ENCODE measurements at places on chromosomes 7 and 10.

GRCh38 chr10:5116621-5117020, 22.4 kb downstream of the AKR1C3 start:
- no peak for DNase-seq

DNA sequence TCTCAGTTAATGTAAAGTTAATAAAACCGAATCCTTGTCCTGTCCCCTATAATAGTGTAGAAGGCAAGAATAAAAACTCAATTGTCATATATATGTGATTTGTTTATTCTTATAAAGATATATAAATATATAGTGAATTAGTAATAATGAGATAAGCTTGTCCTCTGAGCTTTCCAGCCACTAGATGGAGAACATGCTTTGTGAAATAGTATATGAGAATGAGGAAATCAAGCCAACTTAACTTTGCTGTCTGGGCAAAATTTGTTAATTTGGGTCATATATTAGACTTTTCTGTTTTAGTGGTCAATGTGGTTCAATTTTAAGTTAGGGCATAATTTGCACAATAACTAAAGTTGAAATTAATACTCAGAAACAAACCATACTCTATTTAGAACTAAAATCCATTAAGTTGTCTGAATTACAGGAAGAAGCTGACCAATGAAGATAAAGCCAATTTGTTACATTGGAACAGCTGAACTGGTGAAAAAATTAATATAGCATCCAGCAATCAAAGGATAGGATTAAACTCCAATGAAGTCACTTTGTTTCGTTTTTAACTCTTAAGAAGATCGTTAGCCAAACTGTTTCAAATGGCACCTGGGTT, 595.0 kb downstream of the ARL4A start:
- peak; percentile 22 for DNase-seq

GRCh38 chr7:98334081-98334480, 52.6 kb downstream of the BRI3 start:
- no peak for DNase-seq

DNA sequence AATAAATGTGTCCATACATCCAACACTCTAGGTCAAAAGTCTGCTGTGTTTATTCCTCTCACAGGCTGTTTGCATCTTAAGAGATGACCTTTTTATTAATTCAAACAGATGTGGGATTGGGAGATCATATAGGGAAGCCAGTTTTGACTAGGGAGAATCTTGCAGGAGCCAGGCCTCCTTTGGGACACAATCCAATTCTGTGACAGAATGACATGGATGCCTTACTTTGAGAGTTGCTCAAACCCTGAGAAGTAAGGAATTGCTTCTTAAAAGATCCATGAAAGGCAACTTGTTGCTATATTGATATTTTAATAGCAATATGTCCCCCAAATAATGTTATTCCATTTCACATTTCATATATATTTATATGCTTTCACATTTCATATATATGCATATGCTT, 53.5 kb upstream of the CACNB2 start:
- no peak for DNase-seq

- DNase-seq, result no peak
These were observed 736.6 kb downstream of the AUTS2 start for GRCh38 chr7:70334871-70335270.

GRCh38 chr10:14779001-14779651, 4.4 kb upstream of the FAM107B start:
- no peak for DNase-seq

DNA sequence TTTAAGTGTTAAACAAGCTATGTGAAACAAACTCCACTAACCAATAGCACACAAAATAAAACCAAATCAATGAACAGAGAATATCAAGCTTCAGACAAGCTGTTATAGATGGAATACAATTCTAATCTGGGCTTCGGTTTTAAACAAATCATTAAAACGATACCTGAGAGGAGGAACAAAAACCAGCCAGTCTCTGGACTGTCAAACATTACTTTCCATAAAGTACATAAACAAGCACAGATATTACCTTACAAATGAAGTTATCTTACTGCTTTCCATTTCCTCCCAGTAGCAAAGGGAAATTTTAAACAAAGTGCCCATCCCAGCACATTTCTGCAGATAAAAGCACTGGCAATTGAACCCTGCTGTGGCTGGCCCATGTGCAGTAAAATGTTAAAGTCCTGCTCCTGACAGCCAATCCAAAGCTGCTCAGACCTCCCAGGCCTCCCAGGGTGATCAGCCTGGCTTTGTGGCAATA, 128.0 kb downstream of the NRCAM start:
- DNase-seq, result no peak

GRCh38 chr10:30553626-30554439, 75.7 kb downstream of the LYZL2 start:
- DNase-seq, result no peak

DNA sequence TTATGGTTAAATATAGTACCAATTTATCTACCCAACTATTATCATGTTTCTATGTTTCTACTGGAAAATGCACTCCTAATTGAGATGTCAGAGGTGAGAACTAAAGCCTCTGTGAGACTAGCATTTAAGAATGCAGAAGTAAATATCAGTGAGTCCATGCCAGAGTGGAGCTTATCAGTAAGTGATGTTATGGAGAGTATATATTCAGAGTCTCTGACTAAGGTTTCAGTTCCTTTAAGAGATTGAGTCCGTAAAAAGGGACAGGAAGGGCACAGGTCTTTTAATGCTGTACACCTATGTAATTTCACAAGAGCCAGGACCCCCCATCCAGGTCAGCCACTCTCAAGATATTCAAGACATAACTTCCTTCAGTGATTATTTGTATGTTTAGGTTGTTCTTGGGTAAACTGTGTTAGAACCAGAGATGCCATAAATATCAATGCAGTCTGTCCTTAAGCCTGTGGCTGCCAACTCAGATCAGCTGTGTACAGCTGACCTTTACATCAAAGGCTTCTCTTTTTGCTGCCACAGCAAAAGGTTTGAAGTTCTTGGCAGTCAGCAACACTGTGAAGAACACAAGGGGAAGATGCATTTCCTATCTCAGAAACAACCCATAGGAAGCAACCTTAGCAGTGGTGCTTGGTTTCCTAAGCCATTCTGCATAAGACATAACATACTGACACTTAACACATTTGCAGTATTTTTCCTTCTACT, 244.8 kb downstream of the BICC1 start:
- no peak for DNase-seq

DNA sequence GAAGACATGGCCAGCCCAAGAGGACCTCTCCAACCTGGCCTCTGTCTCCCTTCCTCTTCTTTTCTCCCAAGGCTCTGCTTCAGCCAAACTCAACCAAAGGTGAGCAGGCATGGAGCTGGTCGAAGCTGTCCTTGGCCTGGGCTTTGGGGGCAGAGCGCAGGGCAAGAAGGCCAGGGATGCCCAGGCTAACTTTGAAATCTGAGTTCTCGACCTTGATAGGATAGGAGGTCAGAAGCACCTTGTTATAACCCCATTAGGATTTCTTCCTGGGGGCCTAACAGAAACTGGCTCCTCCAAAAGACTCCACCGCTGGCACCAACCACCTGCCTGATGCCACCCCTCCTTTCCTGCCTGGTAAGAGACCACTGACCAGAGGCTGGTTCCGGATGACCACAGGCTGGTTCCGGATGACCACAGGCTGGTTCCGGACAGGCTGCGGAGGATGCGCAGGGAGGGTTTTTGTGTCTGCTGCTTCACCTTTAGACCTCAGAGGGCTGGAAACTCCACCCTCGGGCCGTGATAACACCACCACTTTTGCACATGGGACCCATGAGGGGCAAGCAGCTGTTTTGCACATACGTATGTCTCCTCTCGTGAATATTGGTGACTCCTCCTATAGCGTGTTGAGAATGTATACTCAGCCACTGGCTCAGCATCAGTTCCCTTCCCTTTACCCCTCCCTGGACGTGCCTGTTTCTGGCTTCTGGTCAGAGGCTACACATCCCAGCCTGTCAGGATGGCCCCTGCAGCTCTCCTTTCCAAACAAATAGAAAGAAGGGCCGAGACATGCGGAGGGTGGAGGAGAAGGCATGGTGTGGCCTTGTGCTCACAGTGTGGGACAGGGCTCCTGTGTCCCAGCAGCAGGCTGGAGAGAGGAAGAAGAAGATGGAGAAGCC, 140.1 kb downstream of the DNAJB6 start:
- no peak for DNase-seq

DNA sequence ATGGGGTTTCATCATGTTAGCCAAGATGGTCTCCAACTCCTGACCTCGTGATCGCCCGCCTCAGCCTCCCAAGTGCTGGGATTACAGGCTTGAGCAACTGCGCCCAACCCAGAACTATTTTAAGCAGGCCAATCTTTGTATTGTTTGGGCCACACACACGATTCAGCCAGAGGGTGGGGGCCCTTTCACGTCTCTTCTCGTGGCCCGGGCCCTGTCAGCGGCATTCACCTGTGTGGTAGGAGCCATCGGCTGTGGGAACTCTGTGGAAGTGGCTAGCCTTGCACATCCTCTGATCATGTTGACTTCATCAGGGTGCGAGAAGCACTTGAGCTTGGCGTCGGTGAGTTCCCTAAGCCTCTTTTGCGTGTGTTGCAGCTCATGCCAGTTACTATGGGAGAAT, 16.9 kb downstream of the SUN1 start:
- DNase-seq, result no peak

DNA sequence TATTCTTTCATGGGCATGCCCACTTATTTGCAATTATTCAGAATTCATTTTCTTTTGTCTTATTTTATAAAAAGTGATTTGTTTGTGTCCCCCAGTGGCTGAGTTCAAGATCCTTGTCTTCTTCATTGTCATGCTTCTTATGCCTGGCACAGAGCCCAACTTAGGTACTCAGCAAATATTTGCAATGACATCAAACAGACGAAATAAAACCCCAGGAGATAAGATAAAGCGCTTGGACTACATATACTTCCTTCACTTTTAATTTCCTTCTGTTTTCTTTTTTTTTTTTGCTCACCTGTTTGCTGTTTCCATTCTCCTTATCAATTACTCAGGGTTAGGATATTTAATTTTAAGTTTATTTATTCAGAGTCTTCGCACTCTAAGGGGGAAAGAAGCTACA, 225.0 kb downstream of the SDHAF3 start:
- no peak for DNase-seq

- no peak for DNase-seq
These were observed 57.1 kb upstream of the IGFBP3 start for GRCh38 chr7:45978010-45978681.

DNA sequence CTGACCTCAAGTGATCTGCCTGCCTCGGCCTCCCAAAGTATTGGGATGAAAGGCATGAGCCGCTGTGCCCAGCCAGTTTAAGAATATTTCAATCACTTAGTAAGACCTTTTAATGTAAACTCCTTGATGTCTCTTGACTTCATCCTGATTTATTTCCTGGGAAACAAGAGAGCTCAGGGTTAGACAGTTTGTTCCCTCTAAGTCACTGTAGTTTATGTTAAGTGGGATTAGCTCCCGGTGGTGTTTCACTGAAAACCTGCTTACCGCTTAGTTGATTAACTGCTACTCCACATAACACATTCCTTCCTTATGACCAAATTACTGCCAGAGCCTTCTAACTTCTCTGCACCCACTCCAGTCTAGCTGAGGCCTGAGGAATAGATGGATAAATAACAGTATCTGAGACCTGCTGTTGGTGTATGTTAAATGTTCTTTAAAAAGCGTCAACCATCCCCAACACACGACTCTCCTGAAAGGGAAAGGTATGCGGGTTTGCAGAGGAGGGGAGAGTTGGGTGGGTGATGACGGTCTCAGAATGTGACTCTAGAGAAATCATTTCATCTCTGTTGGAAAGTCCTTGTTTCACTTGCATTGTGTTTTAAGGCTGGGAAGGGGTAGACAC, 48.7 kb downstream of the CREB3L2 start:
- DNase-seq, result no peak

DNA sequence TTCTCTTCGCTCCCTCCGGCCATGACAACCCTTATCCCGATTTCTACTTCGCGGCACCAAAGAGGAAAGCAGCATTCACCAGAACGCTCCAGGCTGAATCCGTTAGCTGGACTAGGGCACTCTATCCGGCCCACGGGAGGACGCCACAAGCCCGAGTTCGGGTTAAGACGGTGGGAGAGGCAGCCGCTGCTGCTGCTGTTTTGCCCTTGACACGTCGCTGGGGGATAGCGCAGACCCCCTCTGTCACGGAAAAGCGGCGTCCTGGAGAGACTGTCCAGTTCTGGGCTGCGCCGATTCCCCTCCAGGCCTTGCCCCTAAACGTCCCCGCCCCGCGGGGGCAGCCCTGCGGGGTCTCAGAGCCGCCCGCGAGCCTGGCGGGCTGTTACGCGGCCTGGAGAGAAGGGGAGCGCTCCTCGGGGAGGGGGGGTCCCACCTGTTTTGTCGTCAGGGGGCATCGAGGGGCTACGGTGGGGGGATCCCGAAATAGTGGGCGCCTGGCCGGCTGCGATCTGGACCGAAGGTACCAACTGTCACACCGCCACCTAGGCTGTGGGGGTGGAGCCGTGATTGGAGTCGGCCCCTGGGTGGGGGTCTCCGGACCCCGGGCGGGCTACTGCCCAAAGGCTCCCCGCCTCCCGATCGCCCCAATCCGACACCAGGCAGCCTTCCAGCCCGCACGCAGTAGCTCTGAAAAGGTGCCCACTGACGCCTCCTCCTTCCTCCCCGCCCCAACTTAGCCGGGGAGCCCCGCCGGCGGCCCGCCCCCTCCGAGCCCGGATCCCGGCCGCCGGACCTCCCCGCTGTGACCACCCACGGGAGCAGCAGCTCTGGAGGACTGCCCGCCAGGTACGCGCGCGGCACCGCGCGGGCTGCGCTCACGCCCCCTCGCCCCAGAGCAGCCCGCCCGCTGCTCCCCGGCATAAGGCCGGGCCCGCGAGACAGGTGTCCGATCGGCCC, 772 bp downstream of the SGMS1 start:
- DNase-seq, result peak; percentile 7

DNA sequence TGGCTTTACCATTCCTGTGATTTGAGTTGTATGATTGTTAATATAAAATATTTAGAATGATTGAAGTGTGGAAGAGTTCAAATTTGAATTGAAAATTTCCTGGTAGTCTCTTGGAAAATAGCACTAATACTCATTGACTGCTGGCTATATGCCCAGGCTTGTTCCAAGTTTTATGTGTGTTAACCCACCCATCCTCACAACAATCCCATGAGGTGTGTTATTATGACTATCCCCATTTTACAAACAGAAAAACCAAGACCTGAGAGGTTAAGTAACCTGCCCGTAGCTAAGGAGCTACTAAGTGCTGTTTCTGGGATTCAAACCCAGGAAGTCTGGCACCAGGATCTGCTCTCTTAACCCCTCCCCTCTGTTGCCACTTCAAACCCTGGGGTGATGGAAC, 213.9 kb downstream of the CREB5 start:
- no peak for DNase-seq

DNA sequence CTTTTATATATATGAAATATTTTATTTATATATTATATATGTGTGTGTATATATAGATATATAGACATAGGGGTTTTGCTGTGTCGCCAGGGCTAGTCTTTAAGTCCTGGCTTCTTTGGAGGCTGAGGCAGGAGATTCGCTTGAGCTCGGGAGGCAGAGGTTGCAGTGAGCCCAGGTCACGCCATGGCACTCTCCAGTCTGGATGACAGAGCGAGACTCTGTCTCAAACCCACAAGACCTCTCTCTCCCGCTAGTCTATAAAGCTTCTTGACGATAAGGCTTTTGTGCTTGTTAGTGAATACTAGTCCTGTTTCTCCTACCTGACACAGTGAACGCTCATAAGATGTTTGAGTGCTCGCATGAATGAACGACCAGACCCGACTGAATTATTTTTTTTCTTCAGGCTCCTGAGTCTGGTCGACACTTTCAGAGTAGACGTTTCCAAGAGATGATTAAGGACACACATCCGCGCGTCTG, 577 bp upstream of the DDX21 start:
- no peak for DNase-seq

Data from KG1 (cell line).